ENCODE measurements at places on chromosomes 11 and 22.

GRCh38 chr11:116123739-116124138 is 619.5 kb upstream of the CADM1 start:
- no peak for DNase-seq

- DNase-seq = no peak
These were observed 838.9 kb downstream of the DLG2 start for GRCh38 chr11:84788220-84788619.

- DNase-seq = no peak
These were observed 51.8 kb downstream of the CD6 start for GRCh38 chr11:61023086-61023965.

DNA sequence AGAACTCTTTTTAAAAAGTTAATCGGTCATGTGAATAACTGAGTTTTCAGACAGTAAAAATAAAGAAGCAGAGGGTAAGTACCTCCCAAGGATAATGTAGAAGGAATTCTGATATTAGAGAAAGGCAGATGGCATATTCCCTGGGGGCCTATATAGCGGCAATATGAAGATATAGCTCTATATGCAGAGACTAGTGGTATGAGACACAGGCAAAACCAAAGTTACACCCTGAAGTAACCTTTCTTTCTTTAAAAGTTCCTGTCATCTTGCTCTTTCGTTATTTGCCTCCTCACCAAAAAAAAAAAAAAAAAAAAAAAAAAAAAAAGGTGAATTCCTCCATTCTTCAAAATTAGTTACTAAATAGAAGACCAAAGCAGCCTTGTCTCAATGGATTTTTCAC is 76.2 kb upstream of the ARHGAP32 start:
- no peak for DNase-seq

GRCh38 chr22:19566279-19567156 is 42.3 kb upstream of the CLDN5 start:
- DNase-seq = no peak

DNA sequence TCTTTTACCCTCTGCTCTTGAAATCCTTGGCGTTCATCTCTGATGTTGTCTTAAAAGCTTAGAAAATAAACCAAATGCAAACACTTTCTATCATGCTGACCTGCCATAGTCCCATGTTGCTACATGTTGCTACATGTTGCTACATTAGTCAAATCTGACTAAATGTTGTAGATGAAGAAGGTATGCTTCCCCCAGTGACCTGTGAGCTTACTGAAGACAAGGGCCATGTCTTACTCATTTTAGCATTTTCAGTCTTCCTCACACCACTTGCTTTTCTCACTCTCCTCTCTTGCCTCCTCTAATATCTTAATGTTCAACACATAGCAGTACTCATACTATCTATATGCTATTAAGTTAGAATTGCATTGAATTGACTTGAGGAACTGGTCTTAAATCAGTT is 346.4 kb upstream of the MTNR1B start:
- DNase-seq = no peak

DNA sequence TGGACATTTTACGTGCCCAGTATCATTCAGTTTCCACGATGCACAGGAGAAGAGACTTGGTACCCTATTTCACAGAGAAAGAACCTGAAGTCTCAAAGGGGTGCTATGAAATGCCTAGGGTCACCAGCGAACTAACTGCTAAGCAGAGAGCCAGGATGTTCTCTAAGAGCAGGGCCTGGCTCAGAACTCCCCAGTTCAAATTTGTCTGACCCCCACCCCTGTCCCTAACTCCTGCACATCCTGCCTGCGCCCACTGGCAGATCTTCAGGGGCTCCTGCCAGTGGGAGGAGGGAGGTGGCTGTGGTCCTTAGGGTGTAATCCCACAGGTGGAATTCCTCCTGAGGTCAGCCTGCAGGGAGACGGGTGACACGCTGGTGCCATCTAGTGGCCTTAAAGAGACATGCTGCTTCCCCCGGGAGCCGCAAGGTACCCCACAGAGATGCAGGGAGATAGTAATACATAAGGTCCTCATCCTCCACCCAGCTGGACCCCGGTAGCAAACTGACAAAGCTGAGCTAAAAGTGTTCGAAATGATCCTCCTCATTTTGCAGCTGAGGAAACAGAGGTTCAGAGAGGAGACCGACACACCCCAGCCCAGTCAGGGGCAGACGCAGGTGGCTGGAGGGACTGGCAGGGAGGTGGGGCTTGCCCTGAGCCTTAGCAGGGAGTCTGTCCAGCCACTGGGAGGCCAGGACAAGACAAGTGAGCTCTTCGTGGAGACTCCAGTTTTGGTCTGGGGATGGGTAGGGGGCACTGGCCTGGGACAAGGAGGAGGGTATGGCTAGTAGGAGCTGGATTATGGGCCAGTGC is 34.1 kb downstream of the MB start:
- DNase-seq = peak; percentile 76

GRCh38 chr11:109783840-109784239 is 309.4 kb upstream of the ZC3H12C start:
- DNase-seq = no peak

- no peak for DNase-seq
These were observed 134.7 kb downstream of the TTC17 start for GRCh38 chr11:43493431-43493830.

DNA sequence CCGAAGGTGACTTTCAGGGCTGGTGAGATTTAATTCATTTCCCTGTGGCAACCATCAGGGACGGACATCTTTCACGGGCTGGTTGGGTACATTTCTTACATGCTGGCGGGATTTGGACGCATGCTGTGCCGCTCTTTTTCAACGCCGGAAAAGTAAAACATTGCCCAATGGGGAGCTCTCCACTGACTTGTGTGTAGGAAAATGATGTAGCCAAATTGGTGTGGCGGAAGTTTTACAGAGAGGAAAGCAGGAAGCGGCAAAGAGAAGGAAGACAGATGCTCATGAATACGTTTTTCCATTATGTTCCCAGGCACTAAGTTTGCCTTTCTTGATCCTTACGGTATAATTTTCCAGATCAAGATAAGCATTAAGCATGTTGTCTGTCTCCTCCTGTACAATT is 375.8 kb downstream of the NTM start:
- no peak for DNase-seq

GRCh38 chr11:102415304-102415916 is 37.2 kb downstream of the TMEM123 start:
- DNase-seq = no peak

GRCh38 chr22:37244114-37244921 is at the start of gene RAC2:
Gene RAC2, minus strand, starts transcription at chr22:37244269. Its CDS starts 121 bp downstream, at chr22:37244148.
- no peak for DNase-seq

DNA sequence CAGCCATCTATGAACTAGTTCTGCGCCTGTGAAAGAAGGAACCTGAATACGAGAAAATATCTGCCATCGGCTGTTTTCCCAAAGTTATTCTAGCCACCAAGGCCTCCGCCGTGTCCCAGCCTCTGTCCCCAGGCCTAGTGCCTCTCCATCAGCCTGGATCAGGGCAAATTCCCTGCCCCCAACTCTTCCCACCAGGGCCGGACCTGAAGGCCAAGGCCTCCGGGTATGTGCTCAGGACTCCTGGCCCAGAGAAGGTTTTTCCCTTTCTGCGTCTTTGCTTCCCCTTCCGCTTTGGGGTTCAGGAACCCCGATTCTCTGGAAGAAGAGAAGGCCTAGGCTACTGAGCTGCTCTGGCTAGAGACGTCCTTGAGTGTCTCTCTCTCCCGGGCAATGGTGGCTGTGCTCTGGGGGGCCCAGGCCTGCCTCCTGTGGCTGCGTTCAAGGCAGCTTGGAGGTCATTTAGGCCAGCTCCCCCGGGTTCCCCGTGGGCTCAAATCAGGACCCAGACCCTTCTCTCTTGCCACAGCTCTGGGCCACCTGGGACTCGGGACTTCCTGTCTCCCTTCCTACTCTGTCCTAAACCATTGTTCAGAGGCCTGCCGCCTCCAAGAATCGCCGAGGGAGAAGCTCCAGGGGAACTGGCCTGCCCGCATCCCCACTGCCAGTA is 1.6 kb downstream of the ALX4 start:
- no peak for DNase-seq

DNA sequence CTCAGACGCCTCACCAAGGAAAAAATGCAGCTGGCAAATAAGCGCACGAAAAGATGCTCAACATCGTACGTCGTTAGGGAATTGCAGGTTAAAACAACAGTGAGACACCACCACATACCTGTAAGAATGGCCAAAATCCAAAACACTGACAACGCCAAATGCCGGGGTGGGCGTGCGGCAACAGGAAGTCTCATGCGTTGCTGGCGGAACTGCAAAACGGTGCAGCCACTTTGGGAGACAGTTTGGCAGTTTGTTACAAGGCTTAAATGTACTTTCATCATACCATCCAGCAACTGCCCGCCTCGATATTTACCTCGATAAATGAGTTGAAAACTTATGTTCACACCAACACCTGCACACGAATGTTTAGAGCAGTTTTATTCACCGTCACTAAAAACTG is 7.5 kb upstream of the CTSD start:
- no peak for DNase-seq

- DNase-seq = no peak
These were observed 3.0 kb downstream of the PACSIN3 start for GRCh38 chr11:47183031-47183856.

- DNase-seq = no peak
These were observed 5.2 kb downstream of the PITPNM1 start for GRCh38 chr11:67499808-67500483.

DNA sequence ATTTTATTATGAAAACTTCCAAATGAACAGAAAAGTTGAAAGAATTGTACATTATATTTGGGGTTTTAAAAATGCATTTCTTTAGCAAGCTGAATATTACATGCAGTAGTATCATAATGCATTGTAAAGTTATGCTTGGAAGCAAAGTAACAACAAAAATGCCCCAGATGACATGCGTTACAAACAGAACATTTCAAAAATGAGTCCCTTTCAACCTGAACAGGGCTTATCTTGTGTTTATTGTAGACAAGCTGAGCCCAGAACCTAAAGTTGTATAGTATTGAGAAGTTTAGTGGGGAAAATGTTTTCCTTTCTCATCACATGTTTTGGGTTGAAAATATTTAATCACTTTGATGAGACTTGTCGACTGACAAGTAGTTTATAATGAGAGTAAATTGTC is 68.8 kb downstream of the CECR2 start:
- no peak for DNase-seq

GRCh38 chr11:100498780-100499179 is 188.3 kb upstream of the ARHGAP42 start:
- DNase-seq = no peak

DNA sequence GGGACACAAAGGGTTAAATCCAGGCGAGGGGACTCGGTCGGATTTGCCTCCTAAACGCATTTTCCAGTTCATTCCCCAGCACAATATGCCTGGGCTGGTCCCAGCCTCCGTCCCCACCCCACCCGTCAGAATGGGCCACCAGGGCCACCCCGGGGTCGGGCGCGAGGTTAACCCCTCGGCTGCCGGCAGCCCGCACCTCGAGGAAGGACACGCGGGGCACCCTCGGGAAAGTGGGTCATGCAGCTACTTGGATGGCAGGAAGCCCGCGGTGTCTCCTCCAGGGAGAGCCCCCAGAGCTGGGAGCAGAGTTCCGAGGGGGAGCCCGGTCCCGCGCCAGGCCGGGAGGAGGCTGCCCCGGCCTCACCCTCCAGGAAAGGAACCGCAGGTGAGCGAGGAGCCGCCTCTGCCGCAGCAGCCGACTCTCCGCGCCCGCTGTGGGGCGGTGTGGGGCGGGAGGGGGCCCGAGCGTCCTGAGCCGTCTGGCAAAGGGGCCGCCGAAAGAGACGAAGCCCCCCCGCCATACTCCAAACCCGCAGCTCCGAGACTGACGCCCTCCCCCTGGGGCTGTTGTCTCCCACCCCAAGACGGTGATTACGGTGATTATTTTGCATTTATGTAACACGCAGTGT is 1.4 kb downstream of the NECTIN1 start:
- peak; percentile 88 for DNase-seq

DNA sequence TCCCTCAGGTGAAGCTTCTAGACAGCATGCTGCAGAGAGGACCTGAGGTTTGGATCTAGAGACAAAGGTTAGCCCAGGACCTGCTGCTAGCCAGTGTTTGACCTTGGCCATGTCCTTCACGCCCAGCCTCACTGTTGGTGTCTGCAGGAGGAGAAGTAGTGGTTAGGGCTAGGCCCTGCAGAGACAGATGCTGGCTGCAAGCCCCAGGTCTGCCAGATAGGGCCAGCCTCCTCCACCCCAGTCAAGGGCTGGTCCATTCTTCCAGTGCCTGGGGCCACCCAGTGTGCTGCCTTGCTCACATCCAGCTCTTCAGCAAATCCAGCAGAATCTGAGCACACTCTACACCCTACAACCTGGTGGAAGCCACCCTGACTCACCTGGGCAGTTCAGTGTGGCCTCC is 21.5 kb upstream of the MIEF1 start:
- DNase-seq = no peak

- peak; percentile 67 for DNase-seq
These were observed 34.7 kb downstream of the PARVA start for GRCh38 chr11:12411806-12412727.

GRCh38 chr22:44678556-44679305 is 23.3 kb upstream of the PRR5 start:
- DNase-seq = no peak
